Activated CD8-positive, alpha-beta T cell treated with anti-CD3 and anti-CD28 coated beads for 36 hours (primary cell): ENCODE measurements at places on chromosomes 3 and 15.

DNA sequence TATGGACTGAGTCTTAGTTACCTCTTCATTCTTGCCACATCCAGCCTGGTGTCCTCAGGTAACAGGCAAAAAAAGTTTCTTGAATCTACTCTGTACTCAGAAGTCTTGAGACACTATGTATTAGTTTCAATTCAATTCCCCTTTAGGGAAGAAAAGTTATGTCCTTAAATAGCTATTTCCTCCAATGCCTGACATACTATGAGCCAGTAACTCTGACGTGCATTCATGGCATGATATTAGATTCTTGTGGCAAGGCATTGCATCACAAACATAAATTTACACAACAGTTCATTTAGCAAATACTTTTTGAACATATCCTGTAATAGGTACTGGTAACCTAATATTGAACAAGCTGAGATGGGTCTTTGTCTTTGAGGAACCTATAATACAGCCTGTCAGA is 109.3 kb upstream of the FOXB1 start:
- no peaks in the 10 kb centered on the region for H3K36me3 ChIP-seq
- no peak overlapping the region for H3K27ac ChIP-seq
- no peak overlapping the region for H3K4me3 ChIP-seq

- no peak overlapping the region for H3K27ac ChIP-seq
- peak; percentile 41 for DNase-seq
- H3K4me1 ChIP-seq: peaks cover 21% of the 10 kb centered on the region
- no peaks in the 10 kb centered on the region for H3K27me3 ChIP-seq
Measured at GRCh38 chr3:101988596-101988995, 139.3 kb downstream of the NFKBIZ start.

DNA sequence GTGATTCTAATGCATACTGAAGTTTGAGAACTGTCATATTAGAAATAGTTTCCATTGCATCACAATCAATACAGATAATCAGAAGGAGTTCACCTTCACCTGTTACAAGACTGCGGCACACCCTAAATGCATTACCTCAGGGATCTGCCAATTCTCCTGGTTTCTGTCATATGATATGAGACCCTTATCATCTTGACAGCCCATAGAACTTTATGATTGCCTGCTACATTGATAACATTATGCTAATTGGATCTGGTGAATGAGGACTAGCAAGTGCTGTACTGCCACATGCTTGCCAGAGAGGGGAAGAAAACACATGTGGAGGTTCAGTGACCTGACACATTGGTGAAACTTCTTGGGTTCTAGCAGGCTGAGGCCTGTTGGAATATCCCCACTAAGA is 41.4 kb downstream of the FAH start:
- no peaks in the 10 kb centered on the region for H3K36me3 ChIP-seq
- DNase-seq: no peak
- peaks cover 2% of the 10 kb centered on the region for H3K27me3 ChIP-seq
- H3K4me3 ChIP-seq: no peak overlapping the region
- no peaks in the 10 kb centered on the region for H3K4me1 ChIP-seq
- H3K27ac ChIP-seq: no peak overlapping the region

DNA sequence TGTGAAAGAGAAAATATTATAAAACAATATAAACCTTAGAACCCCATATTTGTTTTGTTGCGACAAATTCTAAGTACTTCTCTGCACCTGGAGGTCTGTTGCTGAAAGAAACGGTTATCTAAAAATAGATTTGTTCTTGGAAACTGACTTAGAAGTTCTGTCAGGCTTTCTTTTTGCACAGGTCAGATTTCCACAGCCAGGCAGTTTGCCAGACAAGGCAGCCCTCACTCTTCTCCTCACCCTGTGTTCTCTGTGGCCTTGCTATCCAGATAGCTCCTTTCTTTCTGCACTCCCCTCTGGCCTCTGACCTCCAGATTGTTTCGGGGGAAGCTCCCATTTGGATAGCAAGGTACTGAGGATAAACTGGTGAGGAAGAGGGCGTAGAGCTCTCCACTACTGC is 413.3 kb upstream of the ONECUT1 start:
- DNase-seq: no peak
- H3K36me3 ChIP-seq: no peaks in the 10 kb centered on the region
- peaks cover 10% of the 10 kb centered on the region for H3K27me3 ChIP-seq

- no peak overlapping the region for H3K27ac ChIP-seq
- H3K27me3 ChIP-seq: no peaks in the 10 kb centered on the region
- no peaks in the 10 kb centered on the region for H3K36me3 ChIP-seq
Measured at GRCh38 chr3:126985132-126985985, 2.4 kb downstream of the PLXNA1 start.

- DNase-seq: peak; percentile 52
- peaks cover 4% of the 10 kb centered on the region for H3K36me3 ChIP-seq
- peak overlapping the region; percentile 57 for H3K27ac ChIP-seq
- peak overlapping the region; percentile 41 for H3K4me3 ChIP-seq
- H3K27me3 ChIP-seq: no peaks in the 10 kb centered on the region
Measured at GRCh38 chr15:40398413-40398873, 7.2 kb upstream of the IVD start.

DNA sequence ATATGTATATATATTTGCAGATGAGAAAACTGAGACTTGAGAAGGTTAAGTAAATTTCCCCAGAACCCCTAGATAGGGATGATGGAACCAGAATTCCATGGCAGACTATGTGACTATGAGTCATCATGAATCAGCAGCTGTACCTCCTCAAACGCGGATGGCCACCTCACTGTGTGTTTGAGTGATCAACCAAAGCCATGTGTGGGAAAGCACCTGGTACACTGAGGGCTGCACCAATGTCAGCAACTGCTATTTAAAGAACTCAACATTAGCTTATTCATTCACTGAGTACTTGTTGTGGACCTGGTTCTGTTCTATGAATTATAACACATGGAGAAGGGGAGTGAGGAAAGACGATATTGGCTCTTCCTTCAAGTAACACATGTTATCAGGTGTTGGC is 377.0 kb downstream of the GAP43 start:
- no peak overlapping the region for H3K4me3 ChIP-seq
- no peaks in the 10 kb centered on the region for H3K36me3 ChIP-seq
- no peaks in the 10 kb centered on the region for H3K27me3 ChIP-seq
- H3K27ac ChIP-seq: no peak overlapping the region
- H3K4me1 ChIP-seq: no peaks in the 10 kb centered on the region
- no peak for DNase-seq

- H3K27ac ChIP-seq: no peak overlapping the region
- no peaks in the 10 kb centered on the region for H3K4me1 ChIP-seq
- no peaks in the 10 kb centered on the region for H3K36me3 ChIP-seq
- no peak overlapping the region for H3K4me3 ChIP-seq
- peaks cover 13% of the 10 kb centered on the region for H3K27me3 ChIP-seq
- no peak for DNase-seq
Measured at GRCh38 chr3:122988508-122988907, 39.1 kb downstream of the SEMA5B start.

- H3K27me3 ChIP-seq: peaks cover 4% of the 10 kb centered on the region
- no peak overlapping the region for H3K4me3 ChIP-seq
- no peak overlapping the region for H3K27ac ChIP-seq
- H3K36me3 ChIP-seq: no peaks in the 10 kb centered on the region
- DNase-seq: no peak
Measured at GRCh38 chr3:193982258-193982659, 153.7 kb upstream of the HES1 start.

DNA sequence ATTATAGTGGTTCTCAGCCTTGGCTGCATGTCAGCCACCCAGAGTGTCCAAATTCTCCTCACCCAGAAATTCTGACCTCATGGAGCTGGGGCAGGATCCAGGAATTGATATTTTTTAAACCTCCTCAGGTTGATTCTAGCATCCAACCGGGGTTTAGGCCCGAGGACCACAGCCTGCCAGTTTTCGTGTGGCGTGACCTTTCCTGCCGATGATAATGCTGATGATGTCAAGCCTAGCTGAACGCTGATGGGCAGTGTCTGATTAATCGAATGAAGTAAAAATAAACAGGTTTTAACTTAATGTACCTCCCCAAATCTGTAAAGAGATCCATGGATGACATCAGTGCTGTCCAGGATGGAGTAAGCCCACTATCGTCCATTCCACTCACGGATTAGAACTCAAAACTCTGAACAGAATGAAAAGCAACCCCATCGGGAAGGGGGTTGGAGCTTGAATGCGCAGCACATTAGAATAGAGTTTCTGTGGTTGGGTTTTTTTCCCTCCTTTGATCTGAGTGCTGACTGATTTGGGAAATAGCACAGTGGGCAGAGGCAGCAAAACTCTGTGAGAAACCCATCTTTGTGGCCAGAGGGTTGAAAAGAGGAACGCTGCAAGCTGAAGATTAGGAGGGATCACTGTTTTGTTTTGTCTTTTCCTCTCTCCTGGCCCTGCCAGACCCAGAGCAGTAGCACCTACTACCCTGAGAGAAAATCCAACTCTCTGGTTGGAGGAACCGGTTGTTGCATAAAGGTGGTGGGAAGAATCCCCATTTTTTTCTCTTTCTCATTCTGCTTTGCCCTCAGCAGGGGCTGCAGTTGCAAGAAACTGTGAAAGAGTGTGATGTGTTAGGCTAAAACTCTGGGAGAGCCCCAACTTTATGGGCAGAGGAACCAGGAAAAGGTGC is 153.9 kb downstream of the APBA2 start:
- peak overlapping the region; percentile 56 for H3K27ac ChIP-seq
- peaks cover 58% of the 10 kb centered on the region for H3K4me1 ChIP-seq
- no peaks in the 10 kb centered on the region for H3K27me3 ChIP-seq
- no peaks in the 10 kb centered on the region for H3K36me3 ChIP-seq

- H3K36me3 ChIP-seq: peaks cover 59% of the 10 kb centered on the region
- DNase-seq: no peak
- H3K4me3 ChIP-seq: peak overlapping the region; percentile 15
- peaks cover 68% of the 10 kb centered on the region for H3K4me1 ChIP-seq
- H3K27me3 ChIP-seq: no peaks in the 10 kb centered on the region
Measured at GRCh38 chr15:70092464-70093027, 5.2 kb downstream of the TLE3 start.

DNA sequence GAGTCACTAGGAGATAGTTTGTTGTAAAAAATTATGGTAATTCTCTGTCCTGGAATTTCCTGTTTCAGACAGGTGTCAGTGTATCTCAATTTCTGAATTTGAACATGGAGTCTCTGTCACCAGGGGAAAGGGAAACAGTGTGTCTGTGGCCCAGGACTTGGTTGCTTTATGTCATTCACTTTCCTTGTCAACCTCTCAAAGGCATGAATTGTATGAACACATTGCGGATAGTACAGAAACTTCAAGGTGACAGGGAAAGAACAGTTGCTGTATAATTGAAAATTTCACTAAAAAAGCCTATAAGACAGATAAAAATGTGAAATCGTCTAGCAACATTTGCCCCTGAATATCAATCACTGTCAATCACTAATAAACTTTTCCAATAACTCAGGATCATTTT is 175.0 kb upstream of the DPH6 start:
- H3K36me3 ChIP-seq: no peaks in the 10 kb centered on the region
- H3K27ac ChIP-seq: no peak overlapping the region
- peaks cover 1% of the 10 kb centered on the region for H3K27me3 ChIP-seq
- H3K4me1 ChIP-seq: no peaks in the 10 kb centered on the region

DNA sequence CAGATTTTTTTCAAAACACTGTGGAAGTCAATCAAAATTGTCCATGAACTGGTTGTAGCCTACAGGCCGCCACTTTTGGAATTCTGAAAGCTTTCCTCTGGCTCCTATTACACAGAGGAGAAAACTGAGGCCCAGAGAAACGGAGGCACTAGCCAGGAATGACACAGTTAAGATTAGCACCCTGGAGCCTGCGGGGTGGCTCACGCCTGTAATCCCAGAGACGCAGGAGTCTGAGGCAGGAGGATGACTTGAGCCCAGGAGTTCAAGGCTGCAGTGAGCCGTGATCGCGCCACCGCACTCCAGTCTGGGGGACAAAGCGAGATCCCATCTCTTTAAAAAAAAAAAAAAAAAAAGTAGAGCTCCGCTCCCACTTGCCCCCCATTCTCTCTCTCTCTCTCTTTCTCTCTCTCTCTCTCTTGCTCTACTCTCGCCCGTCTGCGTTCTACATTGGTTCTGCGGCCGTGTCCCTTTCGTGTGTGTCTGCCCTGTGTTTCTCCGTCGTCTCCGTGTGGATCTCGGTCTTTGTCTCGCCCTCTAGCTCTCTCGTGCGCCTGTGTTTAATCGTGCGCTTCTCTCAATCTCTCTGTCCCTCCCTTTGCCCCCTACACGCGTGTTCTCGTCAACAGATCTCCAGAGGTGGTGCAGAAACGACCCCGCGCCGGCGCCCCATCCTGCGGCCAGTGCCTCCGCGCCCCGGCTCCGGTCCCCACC is 512 bp upstream of the TRH start:
- peak overlapping the region; percentile 34 for H3K4me3 ChIP-seq
- no peaks in the 10 kb centered on the region for H3K36me3 ChIP-seq
- no peak overlapping the region for H3K27ac ChIP-seq
- H3K4me1 ChIP-seq: peaks cover 7% of the 10 kb centered on the region
- peaks cover 43% of the 10 kb centered on the region for H3K27me3 ChIP-seq
- no peak for DNase-seq

DNA sequence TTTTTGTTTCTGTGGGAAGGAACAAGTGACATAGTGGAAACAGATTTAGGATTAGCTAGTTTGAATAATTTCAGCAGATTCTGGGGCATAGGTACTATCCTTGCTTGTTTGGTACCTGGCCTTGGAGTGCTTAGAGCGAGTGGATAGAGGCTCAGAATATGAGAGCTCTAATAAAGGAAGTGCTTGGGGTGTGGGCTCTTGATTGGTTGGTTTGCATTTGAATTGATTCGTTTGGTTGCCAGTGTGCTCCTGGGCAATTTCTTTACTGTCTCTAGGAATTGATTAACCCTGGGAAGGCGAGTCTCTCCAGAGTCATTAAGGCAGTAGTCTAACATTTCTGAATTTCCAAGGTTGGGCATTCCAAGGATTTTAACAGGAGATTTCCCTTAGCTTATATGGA is 98.0 kb downstream of the DTWD1 start:
- peaks cover 2% of the 10 kb centered on the region for H3K27me3 ChIP-seq
- no peak overlapping the region for H3K27ac ChIP-seq
- peaks cover 2% of the 10 kb centered on the region for H3K4me1 ChIP-seq
- no peak overlapping the region for H3K4me3 ChIP-seq

DNA sequence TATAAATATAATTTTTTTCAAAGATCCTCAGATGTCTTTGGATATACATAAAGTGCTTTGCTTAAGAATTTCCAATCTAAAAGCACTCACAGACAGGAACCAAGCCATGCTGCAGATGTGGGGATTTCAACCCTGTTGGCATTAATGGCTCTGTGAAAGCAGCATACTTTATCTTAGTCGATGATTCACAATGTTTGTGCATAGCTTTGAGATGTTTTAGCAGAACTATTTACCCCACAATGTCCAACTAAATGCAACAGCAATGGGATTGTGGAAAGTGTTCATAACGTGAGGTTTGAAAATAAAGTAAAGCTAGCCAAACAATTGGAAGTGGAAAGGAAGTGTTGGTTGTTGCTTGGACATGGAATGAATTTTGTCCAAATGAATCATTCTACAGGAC is 371.4 kb downstream of the SOX2 start:
- no peak overlapping the region for H3K4me3 ChIP-seq
- H3K27ac ChIP-seq: no peak overlapping the region
- H3K36me3 ChIP-seq: no peaks in the 10 kb centered on the region
- H3K4me1 ChIP-seq: no peaks in the 10 kb centered on the region
- no peaks in the 10 kb centered on the region for H3K27me3 ChIP-seq
- no peak for DNase-seq
